ENCODE measurements at places on chromosomes 2 and 18.

- DNase-seq, result no peak
Measured at GRCh38 chr2:60441800-60442199, 111.7 kb downstream of the BCL11A start.

GRCh38 chr18:34097312-34097711 is 127.4 kb downstream of the NOL4 start:
- no peak for DNase-seq

DNA sequence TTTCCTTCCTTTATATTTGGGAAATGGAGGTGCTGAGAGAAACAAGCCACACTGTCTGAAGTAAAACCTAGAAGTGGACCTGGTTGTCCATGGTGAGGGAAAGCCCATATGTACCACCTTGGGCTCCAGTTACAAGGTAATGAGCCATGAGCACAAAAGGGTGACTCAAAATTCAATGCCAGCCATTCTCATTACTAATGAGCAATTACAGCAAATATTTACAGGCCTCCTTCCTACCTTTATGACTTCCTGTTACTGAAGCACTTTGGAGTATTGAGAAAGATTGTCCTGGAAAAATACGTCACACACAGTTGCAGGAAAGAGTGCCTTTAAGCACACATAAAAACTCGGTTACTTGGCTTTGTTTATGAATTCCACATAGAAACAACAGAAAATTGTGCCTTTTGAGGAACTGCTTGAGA is 9.1 kb downstream of the EPAS1 start:
- peak; percentile 80 for DNase-seq

DNA sequence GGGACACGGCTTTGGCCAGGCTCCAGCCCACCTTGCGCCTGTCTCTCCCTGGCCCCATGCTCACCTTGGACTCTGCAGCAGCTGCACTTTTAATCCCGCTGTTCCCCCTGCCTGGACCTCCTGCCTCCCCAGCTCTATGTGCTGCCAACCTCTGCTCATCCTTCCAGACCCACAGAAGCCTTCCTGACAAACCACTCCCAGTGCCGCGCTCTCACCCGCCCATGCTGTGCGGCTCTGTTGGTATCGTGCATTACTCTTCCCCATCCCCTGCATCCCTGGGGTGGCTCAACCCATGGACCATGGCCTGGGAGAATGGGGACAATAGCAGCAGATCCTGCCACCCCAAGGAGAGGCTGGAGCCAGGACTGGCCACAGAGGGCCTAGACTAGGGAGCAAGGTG is 303.6 kb downstream of the CELF4 start:
- DNase-seq, result no peak

- DNase-seq, result no peak
Measured at GRCh38 chr2:28377195-28377816, 15.4 kb upstream of the FOSL2 start.

GRCh38 chr18:7464245-7464966 is 102.7 kb upstream of the PTPRM start:
- no peak for DNase-seq

- no peak for DNase-seq
Measured at GRCh38 chr2:223056701-223057418, 4.9 kb downstream of the KCNE4 start.

GRCh38 chr2:406876-407275 is 119.0 kb upstream of the ALKAL2 start:
- DNase-seq, result no peak

- DNase-seq, result no peak
Measured at GRCh38 chr2:126662621-126663020, 6.7 kb downstream of the GYPC start.

- no peak for DNase-seq
Measured at GRCh38 chr18:6649421-6650126, 79.9 kb upstream of the ARHGAP28 start.

DNA sequence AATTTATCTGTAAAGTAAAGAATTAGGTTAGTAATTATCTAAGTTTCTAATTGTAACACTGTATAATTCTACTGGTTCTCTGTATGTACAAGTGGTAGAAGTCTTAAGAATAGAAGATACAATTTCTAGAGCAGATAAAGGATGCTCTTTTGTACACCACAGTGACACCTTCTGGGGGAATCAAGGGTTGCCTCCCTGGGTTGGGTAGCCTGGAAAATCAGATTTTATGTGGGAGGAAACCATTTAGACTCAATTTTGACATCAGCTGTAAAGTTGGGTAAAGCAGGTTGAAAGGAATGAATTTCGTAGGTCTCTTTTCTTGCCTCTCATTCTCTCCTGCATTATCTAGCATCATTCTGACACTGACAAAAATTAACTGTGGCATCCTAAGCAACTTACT is 354.8 kb downstream of the DCC start:
- DNase-seq, result no peak

GRCh38 chr18:58533766-58534165 is 95.1 kb downstream of the ALPK2 start:
- peak; percentile 44 for DNase-seq

GRCh38 chr2:99398303-99398702 is 61.1 kb downstream of the EIF5B start:
- DNase-seq, result no peak

GRCh38 chr18:2914185-2914880 is 67.5 kb downstream of the EMILIN2 start:
- DNase-seq, result no peak

DNA sequence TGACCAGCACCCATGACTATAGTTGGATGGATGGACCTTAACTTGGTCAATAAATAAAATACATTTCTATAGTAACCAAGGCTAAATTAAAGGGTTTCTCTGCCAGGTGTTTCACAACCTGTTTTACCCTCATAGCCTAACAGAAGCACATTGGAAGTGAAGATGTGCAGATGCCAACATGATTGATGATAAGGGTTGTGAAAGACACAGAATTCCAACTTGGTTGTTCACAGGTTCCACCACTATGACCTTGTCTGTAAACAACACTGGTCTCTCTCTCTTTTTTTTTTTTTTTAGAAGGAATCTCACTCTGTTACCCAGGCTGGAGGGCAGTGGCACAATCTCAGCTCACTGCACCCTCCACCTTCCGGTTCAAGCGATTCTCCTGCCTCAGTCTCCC is 37.5 kb upstream of the PTH2R start:
- no peak for DNase-seq

- DNase-seq, result no peak
Measured at GRCh38 chr2:160790738-160791137, 297.1 kb upstream of the RBMS1 start.

DNA sequence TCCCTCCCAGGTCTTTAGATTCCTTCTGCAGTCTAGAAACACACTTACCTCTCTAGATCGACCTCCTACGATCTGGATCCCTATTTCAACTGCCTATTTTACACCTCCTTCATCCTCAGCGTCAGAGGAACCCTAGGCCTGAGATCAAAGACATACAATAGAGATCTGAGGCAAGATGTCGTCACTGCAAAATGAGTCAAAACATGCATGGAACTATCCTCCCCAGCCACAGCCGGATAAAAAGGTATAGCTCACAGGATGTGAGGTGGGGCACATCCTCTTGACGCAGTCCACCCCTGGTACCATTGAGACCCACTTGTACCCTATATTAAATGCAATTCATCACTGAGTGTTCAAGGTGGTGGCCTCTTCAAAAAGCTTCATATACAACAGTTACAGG is 63.7 kb upstream of the DNAJC10 start:
- DNase-seq, result no peak

DNA sequence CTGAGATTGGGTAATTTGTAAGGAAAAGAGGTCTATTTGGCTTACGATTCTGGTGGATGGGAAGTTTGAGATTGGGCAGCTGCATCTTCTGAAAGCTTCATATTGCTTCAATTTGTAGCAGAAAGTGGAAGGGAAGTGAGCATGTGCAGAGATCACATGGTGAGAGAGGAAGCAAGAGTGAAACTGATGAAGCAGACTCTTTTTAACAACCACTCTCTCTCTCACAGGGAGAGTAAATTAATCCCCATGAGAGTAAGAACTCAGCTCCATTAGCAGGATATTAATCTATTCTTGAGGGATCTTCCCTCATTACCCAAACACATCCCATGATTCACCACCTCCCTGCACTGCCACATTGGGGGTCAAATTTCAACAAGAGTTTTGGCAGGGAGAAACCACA is 298.5 kb upstream of the CELF4 start:
- DNase-seq, result no peak

DNA sequence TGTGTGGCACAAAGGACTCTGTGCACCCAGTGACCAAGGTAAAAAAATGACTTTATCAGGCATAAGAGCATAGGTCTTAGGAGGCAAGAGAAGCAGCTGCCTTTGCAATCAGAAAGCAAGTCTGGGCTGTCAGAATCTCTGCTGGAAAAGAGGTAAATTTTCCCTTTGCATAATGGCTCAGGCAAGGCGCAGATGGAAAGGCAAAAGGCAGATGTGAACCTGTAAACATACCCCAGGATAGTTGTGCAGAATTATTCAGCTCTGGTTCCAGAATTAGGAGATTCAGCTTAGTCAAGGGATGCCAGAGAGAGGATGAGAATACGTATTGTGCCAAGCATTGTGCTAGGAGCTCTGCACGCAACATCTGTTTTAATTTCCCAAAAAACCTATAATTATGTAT is 258.7 kb downstream of the CLIP4 start:
- no peak for DNase-seq

DNA sequence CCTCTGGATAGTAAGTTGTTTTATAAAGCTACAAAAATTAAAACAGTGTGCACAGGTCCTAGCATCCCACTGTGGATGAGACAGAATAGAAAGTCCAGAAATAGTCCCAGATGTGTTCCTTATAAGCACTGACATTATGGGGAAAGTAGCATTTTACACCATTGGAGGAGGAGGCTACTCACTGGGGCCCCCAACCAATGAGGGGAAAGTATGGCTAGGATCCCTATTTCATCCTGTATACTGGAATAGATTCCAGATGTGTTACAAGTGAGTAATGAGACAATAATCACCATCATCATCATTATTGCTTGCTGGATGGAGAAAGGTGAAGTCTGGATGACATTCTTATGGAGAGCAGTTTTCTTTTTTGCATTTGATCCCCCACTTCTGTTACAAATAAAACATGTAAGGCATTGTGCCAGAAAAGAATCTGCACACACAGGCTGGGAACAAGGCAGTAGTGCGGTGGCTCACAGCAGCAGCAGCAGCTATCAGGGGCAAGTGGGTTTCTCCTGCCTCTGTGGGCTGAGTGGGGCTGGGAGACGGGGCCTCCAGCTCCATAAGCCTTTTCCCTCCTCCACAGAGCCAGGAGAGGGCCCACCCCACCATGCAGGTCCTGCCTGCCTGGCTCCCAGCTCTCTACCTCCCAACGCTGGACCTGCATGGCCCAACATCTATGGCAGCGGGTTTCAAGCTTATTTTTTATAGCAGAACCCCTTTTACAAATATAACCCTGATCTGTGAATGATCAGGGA is 5.0 kb downstream of the ARID5A start:
- no peak for DNase-seq

DNA sequence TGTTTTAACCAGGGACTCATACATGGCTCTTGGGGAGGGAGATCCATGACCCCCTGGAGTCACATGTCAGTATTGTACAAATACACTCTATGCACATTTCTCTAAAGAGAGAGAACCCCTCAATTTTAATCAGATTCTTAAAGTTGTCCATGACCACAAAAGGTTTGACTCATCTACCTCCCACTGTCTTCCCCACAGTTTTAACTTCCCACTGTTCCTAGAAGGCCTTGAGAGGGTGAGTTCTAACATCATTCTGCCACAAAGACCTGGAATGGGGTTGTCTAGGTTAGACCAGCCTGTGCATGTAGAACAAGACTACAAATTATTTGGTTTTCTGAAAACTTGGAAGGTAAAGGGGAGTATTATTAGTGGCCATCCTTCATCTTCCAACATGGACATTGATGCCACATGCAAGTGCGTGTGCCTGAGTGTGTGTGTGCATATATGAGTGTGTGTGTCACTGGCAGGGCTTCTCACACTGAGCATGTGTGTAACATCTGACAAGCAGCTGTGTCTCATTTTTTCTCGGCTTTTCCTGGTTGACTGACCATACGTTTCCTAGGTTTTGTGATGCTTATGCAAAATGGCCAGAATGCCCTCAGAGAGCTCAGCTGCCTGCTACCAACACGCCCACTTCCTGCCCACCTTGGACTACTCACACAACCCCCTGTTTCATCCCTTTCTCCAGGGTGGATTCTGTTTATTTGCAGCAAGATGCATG is 94.6 kb upstream of the LGALSL start:
- no peak for DNase-seq

DNA sequence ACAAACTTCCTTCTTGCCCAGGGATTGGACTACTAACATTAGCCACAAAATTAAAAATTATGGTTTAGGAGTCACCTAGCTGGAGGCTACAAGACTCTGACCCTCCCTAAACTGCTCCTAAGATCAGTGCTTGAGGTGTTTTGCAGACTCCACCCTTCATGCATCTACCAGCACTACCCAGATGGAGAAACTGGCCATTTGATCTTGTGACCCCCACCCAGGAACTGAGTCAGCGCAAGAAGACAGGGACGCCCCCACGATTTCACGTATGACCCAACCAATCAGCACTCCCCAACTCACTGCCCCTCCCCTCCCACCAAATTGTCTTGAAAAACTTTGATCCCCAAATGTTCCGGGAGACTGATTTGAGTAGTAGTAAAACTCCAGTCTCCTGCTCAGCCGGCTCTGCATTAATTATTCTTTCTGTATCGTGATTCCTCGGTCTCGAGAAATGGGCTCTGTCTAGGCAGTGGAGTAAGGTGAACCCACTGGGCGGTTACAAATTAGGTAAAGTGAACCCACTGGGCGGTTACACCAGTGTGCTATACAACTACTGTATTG is 40.1 kb upstream of the CCDC88A start:
- DNase-seq, result no peak

DNA sequence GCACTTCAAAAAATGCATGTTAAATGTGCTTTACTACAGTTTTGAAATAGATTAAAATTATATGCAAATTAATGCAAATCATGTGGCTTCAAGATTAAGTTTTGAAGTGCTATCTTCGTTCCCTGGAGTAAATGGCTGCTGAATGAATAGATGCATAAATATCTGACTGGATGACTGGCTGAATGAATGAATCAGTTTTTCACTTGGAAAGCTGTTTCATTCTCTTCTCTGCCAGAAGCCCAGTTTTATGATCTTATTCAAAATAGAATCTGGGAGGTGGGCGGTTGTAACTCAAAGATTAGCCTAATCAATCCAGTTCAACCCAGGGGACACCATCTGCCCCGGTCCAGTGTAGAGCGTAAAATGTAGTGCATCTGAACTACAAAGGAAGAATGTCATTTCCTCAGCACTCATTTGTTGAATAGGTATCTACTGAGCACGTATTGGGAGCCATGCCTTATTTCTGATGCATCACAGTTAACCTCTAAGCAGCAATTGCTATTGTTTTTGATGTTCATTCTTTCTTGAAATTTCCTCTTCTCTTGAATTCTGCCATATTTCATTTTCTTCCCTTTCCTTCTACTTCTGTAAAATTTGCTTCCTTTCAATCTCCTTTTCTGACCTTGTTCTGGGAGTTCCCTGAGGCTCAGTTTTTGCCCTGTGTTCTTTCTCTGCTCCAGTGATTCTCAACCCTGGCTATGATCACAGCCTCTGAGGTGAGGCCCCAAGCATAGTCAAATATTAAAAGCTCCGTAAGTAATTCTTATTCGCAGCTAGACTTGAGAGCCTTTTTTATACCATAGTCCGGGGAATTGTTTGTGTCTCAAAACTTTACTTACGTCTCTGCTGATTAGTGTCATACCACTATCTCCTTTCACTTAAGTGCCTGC is 282.7 kb downstream of the PARD3B start:
- no peak for DNase-seq

GRCh38 chr18:63951302-63951705 is 2.2 kb downstream of the HMSD start:
- DNase-seq, result no peak

All from RCC 7860 (cell line).